Left renal cortex interstitium (tissue), 4 donors: ENCODE measurements at places on chromosomes 12 and 14.
A peak's percentile ranks its signal among the peaks of the same experiment; 100 is the strongest.

GRCh38 chr14:104019806-104020205 is 65.7 kb upstream of the ASPG start:
- DNase-seq, result no peak

- peak; percentile 66 for DNase-seq
Measured at GRCh38 chr12:113196990-113197389, 11.5 kb downstream of the RITA1 start.

GRCh38 chr14:55062517-55063351 is 11.3 kb downstream of the MAPK1IP1L start:
- DNase-seq, result no peak

DNA sequence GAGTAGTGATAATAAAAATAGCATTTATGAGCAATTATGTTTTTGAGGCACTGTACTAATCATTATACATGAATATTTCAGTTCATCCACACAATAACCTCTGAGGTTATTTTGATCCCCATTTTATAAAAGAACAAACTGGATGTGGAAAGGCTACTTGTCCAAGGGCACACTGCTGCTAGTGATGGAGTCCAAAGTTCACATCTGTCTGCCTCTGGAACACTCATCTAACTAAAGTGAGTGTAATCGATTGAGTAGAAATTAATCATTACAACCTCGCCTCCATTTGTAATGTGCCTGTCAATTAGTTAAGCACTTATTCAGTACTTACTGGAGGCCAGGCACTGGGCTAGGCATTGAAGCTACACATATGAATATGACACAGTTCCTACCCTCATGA is 55.4 kb downstream of the TMEM260 start:
- no peak for DNase-seq

- DNase-seq, result no peak
Measured at GRCh38 chr14:97417331-97417730, 620.1 kb downstream of the VRK1 start.

GRCh38 chr12:690466-690865 is 27.2 kb upstream of the NINJ2 start:
- no peak for DNase-seq

DNA sequence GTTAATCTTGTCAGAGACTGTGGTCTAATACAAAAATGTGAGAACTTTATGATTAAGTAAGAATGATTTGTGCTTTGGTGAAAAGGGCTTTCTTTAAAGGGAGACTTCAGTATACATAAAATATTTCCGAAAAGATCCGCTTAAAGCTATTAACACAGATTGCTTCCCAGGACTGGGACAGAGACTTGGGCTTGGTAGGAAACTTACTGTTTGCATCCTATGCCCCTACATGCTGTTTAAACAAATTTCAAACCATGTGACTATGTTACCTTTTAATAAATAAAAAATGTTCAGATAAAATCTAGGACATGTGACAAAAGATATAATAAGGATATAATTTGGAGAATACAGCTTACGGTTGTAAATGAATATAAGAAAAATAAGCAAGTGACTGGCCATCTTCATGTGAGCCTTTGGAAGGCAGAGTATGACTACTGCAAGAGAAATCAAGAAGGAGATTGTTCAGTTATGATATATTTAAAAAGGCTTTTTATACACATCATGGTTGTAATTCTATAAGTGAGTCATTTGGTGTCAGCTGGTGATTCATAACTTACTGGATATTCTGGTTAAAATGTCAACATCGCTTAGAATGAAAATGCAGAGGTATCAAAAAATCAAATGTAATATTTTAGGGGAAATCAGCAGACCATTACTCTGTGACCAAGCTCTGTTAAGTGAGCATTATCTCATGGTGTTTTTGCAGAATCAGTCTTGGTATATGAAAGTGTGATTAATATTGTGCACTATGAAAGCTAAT is 234.7 kb upstream of the E2F7 start:
- no peak for DNase-seq

- DNase-seq, result no peak
Measured at GRCh38 chr12:9378430-9378835, 170.2 kb upstream of the PZP start.

- no peak for DNase-seq
Measured at GRCh38 chr12:3107071-3107583, 29.9 kb downstream of the TSPAN9 start.

DNA sequence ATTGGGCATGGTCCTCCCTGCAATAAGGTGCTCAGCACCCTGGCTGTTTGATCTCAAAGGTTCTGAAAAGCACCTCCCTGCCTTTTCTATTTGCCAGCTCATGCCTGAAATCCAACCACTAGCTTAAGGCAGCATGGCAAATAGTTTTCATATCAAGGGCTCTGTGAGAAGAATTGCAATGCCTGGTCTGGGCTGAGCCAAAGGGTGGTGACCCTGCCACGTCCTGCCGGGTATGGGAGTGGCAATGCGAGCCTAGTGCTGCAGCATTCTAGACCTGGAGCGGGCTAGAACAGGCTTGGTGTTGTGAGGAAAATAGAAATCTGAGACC is 2.3 kb upstream of the SCNN1A start:
- no peak for DNase-seq

GRCh38 chr14:105178868-105179140 is 2.3 kb downstream of the NUDT14 start:
- no peak for DNase-seq

- no peak for DNase-seq
Measured at GRCh38 chr14:78836777-78837176, 666.6 kb downstream of the NRXN3 start.
